ENCODE measurements at places on chromosomes 1 and 21. TPM values are rescaled to one million over a fixed set of nuclear protein-coding genes. Genes with fewer than 3 reads are reported as not detected.
A peak's percentile ranks its signal among the peaks of the same experiment; 100 is the strongest.

Gene JMJD4
- total RNA-seq, result 14.4 TPM

Gene MSH4
- total RNA-seq, result 0.72 TPM

GRCh38 chr1:118978914-118979701 is 9.0 kb downstream of the TBX15 start:
- no peaks in the 10 kb centered on the region for H3K27me3 ChIP-seq
- DNase-seq, result no peak
- no peaks in the 10 kb centered on the region for H3K36me3 ChIP-seq
- no peaks in the 10 kb centered on the region for H3K4me1 ChIP-seq

- DNase-seq, result no peak
- no peaks in the 10 kb centered on the region for H3K4me1 ChIP-seq
- no peak overlapping the region for H3K27ac ChIP-seq
- no peak overlapping the region for H3K4me3 ChIP-seq
These were observed 50.9 kb downstream of the TAS1R2 start for GRCh38 chr1:18808550-18808949.

DNA sequence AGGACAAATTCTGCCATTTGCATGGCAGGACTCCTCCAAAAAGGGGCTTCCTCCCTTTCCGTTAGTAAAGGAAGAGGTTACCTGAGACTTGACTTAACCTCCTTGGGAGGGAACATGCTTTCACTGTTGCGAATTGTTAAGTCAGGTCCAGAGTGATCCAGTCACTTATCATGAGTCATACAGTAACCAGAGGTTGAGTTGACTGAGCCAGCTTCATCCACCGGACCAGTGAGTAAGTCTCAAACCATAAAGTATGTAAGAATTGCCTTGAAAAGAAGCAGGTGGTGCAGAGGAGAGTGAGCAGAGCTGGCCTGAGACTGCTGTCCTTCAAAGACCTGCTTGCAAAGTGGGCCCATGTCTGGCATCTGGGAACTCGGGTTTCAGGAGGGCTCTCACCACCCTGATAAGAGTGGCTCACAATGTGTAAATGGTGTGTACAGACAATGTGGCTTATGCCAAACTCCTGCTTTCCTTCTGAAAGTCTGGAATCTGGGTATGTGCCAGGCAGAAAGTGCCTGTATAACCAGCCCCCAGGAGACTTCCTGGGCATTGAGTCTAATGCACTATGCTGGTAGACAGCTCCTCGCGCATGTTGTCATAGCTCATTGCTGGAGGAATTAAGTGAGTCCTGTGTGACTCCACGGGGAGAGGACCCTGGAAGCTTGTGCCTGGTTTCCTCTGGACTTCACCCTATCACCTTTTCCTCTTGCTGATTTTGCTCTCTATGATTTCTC is 84.3 kb upstream of the KLHDC7A start:
- no peaks in the 10 kb centered on the region for H3K27me3 ChIP-seq
- no peak overlapping the region for H3K27ac ChIP-seq
- DNase-seq, result peak; percentile 16
- no peaks in the 10 kb centered on the region for H3K4me1 ChIP-seq
- H3K4me3 ChIP-seq, result no peak overlapping the region

GRCh38 chr1:156645056-156645455 is 3.1 kb downstream of the BCAN start:
- H3K27me3 ChIP-seq, result no peaks in the 10 kb centered on the region
- no peak overlapping the region for H3K27ac ChIP-seq
- no peaks in the 10 kb centered on the region for H3K36me3 ChIP-seq
- no peak for DNase-seq
- H3K4me3 ChIP-seq, result no peak overlapping the region
